Left cardiac atrium (tissue), 4 donors: ENCODE measurements at places on chromosomes 6 and 20. TPM values are rescaled to one million over a fixed set of nuclear protein-coding genes. Genes with fewer than 3 reads are reported as not detected.

- DNase-seq: no peak
These were observed 13.7 kb upstream of the TMEM244 start for GRCh38 chr6:129874837-129875236.

GRCh38 chr6:43478008-43478372, 620 bp downstream of the TJAP1 start:
- no peak for DNase-seq

DNA sequence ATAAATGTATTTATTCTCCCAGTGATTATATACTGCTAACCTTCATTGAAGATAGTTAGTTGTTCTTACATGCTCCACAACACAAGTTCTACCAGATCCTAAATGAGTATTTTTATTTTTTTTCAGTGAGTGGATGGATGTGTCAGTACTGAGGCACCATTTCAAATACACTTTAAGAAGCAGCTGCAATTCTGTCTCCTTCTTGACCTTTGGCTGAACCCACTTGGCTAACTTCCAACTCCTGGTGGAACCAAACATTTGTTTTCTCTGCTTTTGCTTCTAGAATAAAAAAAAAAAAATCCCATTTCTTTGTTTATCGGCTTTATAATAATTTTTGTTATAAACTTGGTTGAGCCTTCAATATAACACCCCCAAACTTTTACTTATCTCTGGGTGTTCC, 458.3 kb upstream of the MAP3K7 start:
- DNase-seq: no peak

DNA sequence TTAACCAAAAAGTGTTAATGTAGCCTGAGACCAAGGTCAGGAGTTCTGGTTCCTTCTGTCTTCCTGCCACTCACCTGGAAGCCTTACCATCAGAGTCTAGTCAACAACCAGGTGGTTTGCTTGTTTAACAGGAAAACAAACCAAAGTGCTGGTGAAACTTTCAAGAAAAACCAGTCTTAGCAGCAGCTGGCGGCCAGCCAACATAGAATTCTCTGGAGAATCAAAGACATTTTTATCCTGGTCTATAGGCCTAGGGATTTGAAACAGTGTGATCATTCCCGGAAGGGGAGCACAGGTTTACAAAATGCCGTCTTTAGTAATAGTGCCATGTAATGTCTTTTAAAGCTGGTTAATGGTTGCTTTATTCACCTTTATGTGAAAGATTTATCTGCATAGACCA, 146.6 kb upstream of the AKIRIN2 start:
- DNase-seq: no peak

GRCh38 chr6:34922177-34922663, 33.2 kb downstream of the ANKS1A start:
- no peak for DNase-seq

GRCh38 chr6:120237221-120237620, 887.7 kb upstream of the MAN1A1 start:
- DNase-seq: no peak

- no peak for DNase-seq
These were observed 116.0 kb downstream of the CRYBG1 start for GRCh38 chr6:106476331-106477105.

DNA sequence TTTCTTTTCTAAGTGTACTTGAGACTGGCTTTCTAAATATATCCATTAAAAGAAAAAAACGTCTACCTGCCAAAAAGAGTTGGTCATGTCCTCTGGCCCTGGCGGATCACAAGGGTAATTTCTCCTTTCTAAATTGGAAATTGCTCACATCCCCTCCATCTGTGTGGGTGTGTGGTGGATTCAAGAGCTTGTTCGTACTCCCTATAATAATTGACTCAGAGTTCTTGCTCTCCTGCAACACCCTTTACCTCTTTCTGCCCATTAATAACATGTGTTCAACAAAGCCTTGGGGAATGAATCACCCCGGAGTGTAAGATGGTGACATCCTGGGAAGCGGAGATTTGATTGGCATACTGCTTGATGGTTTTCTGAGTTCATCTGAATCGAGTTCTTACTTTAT, 263.8 kb downstream of the ALDH8A1 start:
- DNase-seq: no peak

DNA sequence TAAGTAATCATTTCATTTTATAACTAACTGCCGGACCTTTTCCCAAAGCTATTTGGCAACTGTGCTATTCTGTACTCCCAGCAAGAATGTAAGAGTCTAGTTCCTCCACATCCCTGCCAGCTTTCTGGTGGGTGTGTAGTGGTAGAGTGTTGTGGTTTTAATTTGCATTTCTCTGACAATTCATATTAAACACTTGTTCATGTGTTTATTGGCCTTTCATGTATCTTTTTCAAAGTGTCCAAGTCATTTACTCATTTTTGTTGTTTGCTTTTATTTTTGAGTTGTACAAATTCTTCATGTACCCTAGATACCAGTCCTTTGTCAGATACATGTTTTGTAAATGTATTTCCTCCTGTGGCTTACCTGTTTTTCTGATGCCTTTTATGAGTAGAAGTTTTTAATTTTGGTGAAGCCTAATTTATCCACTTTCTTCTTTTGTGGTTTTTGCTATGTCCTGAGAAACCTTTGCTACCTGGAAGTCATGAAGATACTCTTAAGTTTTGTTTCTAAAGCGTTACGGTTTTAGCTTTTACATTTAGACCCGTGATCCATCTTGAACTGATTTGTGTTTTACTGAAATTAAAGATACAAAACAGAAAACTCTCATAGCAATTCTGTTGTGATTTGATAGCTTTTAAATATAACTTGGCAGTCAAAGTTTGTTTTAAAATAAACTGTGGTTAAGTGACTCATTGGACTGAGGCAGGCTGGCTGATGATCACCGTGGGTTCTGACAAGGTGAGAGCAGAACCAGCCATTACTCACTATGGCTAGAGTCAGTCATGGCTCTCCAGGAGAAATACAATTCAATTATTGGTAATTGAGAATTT, 8.0 kb downstream of the MYLIP start:
- DNase-seq: no peak

DNA sequence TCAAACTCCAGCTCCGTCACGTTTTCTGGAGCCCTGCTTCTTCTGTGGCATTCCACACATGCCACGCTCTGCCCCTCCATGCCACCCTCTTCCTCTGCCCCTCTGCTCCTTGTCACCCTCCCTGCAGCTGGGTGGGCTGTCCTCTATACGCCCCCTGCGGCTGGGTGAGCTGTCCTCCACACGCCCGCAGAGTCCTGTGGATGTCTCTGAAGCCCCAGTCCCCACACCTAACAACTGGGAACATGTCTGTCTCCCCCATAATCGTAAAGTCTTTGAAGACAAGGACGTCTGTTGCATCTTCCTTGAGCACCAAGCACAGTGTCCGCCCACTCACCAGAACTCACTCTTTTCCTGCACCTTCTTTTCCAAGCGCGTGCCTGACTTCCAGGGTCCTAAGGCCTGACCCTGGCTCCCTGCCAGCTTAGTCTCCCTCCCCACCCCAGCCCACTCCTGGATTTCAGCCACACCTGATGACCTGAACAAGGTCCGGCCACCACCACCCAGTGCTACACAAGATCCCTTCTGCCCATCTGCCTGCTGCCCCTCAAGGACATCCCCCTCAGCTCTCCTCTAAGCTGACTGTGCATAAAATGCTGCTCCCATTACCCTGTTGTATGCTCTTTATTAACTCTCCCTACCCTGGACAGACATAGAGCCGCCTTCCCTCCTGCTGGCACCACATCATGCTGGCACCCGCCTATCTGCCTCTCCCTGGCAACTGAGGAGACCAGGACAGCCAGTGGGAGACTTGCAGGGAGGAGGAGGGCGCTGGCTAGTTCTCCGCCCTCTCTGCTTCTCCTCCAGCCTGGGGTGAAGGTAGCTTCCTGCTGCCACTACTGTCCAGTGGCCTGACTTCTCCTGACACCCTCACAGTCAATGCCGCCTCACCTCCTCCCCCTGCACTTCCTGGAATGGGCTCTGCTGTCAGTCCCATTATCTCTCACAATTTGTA, 10.7 kb upstream of the PRR18 start:
- no peak for DNase-seq

- no peak for DNase-seq
These were observed 129.4 kb downstream of the BCAS1 start for GRCh38 chr20:53940907-53941545.

FILIP1 gene
- total RNA-seq: 85.8 TPM

PTK6 gene
- total RNA-seq: 0.29 TPM

CST4 gene
- not detected for total RNA-seq

BFSP1 gene
- 0.41 TPM for total RNA-seq
